ENCODE measurements at places on chromosomes 7 and 10.

DNA sequence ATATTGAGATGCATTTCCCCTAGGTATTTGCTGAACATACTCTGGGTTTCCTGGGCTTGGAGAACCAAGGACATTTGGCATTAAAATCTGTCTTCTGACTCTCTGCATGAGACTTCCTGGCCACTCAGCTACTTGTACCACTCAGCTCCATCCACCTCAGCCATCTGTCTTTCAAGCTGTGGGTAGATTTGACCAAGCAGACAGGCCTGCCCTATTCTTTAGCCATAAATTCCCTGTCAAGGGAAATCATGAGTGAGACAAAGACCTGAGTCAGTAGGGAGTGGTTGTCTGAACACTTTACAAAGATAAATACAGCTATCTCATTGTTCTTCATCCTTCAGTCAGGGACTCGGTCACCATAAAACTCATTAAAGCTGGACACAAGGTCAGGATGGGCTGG lies 399.1 kb downstream of the GPAM start:
- DNase-seq, result no peak

DNA sequence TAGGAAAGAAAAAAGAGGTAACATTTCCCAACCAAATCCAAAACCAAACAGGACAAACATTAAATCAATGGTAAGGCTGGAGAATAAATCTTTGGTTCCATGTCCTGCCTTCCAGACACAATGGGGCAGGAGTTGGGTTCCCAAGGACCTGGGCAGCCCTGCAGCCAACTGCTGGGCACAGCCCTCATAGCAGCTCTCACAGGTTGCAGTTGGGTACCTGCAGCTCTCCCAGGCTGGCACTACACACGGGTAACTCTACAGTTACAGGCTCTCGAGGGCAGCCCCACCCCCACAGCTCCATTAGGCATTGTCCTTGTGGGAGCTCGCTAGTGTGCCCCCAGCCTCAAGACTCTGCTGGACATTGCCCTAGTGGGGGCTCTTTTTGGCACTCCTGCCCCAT lies 7.5 kb downstream of the GRB10 start:
- DNase-seq, result no peak

- DNase-seq, result no peak
These were observed 25.5 kb downstream of the MTURN start for GRCh38 chr7:30160329-30160728.

DNA sequence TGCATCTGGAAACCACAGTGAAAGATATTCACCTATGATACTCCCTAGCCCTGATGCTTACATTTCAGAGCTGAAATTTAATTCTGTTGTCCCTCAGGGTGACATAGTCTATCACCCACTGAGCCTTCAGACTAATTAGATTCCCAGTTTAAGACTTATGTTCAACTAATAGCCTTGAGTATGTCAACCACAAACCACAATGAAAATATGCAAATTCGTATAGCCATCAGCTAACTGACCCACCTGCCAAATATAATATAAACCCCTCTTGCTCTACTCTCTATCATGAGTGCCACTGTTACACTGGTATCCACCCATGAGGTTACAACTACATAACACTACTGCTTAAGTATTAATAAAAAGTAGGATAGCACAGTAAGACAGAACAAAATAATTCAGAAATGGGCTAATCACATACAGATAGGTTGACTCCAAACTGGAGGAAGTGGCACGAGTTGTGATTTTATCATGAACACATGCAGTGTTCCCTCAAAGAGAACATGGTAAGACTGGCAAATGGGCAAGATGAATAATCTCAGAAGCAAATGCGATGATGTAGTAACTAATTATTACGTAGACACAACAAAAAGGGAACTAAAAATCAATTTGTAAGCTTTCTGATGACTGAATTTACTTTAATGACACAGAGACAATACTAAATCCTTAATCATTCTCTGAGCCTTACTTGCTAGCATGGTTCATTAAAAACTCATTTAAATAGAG lies 290.6 kb downstream of the PARD3 start:
- no peak for DNase-seq

DNA sequence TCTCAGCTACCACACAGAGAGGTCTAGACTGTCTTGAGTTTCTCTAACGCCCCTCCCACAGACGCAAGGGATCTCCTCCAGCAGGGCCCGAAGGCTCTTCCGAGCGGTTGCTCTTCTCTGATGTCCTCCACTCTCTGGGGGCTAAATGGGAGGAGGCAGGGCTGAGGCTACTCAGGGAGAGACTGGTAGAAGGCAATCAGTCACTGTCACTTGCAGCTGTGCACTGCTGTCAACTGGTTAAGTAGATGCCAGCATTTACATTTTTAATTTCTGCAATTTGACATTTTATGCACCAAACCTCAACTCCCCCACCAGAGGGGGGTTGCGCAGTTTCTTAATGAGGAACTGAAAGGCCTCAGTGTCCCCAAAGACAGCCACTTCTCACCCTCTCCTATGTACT lies 442.8 kb downstream of the PLXNA4 start:
- DNase-seq, result no peak

- DNase-seq, result no peak
These were observed 30.8 kb upstream of the EIF4H start for GRCh38 chr7:74143383-74143782.

DNA sequence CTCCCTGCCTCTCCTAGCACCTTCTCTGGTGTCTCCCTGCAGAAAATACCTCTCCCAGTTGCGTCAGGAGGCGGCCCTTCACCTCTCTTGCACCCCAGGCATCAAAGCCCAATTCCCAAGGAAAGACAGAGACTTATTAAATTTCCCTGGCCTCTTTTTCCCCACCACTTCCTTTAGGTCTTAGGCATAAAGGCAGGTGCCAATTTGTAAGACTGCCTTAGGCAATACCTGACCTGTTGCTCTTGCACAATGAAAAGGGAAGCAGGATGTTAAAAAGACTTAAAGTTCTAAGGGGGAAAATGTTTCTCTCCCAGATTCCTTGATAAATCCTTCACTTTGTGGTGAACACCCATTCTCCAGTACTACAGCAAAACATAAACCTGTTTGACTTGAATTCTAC lies 186.7 kb downstream of the SLC25A13 start:
- peak; percentile 6 for DNase-seq

DNA sequence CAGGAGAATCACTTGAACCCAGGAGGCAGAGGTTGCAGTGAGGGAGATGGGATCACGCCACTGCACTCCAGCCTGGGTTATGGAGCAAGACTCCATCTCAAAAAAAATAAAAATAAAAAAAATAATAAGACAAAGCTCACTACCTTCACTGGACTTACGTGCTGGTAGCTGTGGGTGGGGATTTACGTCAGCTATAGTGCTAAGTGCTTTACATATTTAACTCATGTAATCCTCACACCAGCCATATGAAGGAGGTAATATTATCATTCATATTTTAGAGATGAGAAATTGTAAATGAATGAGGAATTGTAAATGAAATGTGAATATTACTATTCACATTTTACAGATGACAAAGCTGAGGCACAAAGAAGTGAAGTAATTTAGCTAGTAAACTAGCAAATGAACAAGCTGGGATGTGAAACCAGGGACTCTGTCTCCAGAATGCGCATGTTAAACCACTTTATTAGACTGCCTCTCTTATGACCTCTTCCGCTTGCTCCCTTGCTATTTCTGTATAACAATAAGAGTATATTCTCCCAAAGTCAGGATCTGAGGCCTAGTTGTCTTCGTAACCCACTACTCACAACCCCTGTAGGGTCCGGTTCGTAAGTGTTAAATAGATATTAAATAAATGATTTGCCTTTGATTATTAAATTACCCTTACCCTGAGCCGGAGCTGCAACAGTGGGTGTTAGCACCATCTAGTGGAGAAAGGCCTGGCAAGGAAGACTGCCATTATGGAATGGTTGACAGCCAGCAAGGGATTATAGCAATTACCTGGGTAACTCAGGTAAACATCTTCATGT lies 70.2 kb downstream of the HTR7 start:
- peak; percentile 16 for DNase-seq

GRCh38 chr10:72593963-72594362 lies 31.9 kb downstream of the MICU1 start:
- no peak for DNase-seq
